T-helper 9 cell (primary cell): ENCODE measurements at places on chromosomes 1 and 21.

DNA sequence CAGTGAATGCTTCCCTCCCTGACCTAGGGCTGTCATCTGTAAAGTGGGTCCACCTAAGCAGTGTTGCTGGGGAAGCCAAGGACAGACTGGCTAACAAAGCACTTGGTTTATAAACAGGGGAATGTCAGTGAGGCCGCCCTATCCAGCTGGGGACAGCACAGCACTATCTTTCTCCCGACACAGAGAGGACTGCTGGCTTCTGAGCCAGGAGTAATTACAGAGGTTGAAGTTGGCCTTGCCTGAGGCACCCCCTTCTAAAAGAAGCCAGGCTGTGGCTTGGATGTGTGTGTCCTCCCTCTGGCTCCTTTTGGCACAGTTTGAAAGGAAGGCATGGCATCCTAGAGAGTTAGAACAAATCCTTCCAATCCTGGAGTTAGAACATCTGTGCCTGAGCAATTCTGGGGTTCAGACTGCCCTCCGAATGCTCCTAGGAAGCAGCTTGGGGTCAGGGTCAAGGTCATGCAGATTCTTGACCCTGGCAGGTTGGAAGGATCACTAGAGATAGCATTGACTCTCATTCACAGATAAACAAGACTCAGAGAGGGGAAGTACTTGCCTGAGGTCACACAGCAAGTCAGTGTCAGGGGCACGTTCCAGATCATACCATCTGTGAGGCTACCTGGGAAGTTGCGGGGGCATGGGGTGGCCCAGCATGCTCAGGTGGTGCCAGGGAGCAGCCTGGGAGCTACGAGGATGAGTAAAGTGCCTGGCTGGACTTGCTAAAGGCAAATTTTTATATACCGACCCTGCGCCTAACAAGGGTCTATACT lies 1.3 kb upstream of the LDLRAP1 start:
- no peak for DNase-seq

DNA sequence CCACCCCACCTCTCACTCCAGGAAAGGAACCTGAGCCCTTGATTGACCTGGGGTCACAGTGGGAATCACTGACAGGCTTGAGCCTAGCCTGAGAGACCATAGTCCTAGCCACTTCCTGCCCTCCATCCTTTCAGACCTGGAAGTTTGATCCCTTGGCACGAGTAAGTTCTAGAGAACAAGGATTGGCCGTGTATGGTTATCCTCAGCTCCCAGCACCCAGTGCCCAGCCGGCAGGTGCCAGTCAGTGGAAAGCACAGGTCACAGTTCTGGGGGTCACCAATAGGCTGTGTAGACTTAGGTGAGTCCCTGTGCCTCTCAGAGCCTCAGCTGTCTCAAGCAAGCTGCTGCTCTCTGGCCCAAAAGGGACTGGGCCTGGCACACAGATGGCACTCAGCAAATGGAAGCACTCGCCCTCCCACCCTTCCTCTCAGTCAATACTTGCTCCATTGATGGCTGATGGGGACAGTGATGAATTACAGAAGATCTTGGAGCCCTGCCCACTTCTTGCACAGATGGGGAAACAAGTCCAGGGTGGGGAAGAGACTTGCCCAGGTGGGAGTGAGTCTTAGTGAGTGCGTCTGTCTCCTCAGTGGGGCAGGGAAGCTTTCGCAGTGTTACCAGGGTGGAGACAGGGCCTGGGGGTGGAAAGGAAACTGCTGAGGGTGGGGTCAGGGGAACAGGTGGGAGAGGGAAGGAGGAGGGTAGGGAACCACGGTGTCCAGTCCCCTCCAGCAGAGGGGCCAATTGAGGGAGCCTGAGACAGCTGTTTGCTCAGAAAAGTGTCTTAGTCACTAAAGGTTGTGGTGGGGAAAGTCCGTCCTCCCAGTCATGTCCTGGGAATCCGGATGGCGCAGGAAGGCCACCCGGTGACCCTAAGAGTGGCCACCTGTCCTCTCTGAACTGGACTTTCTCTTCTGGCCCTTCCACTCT lies 2.6 kb upstream of the KCNQ4 start:
- no peak for DNase-seq

- DNase-seq = no peak
Observed at GRCh38 chr1:27968692-27969091, 8.9 kb downstream of the XKR8 start.

DNA sequence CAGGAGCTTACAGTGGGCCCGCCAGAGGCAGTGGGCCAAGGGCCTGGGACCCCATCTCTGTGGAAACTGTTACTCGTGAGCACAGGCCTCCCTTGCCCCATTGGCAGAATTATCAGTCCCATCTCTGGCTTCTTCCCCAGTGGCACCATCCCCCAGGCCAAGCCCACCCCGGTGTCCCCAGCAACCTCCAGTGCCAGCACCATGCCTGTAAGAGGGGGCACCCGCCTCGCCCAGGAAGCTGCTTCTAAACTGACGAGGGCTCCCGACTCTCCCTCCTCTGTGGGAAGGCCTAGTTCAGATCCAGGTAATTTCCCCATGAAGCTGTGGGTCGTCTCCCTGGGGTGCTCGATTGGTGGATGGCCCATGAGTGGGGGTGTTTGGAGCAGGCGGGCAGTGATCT lies 46.8 kb downstream of the TNFRSF8 start:
- DNase-seq = no peak

DNA sequence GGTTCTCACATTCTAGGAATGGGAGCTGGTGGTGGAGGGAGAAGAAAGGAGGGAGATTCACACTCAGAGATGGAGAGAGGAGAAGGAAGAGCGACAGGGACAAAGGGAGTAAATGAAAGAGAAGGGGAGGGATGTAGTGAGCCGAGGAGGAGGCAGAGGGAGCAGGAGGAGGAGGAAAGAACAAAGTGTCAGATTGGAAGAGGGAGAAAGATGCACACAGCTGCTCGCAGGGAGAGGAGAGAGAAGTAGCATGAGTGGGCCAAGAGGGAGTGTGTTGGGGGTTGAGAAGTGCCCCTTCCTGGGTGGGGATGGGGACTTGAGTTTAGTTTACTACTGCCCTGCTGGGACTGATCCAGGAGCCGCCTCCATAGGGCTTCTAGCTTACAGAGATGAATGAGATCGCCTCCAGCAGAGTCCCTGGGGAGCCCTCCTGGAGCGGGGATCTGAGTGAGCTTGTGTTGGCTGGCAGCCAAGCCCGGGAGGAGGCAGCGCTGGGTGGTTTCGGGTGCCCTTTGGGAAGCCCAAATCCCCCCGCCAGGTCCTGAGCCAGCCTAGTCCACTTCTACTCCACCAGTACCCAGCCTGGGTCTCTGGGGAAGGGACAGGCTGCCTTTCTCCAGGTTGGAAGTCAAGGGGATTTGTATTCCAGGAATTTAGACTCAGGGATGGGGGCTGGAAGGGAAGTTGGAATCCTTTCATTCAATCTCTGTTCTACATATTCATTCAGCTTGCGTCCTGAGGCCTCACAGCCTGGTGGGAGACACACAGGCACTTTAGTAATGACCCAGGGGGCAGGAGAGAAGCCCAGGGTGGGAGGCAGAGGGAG lies 20.9 kb downstream of the PTPRU start:
- DNase-seq = no peak

- DNase-seq = no peak
Observed at GRCh38 chr21:32426592-32427051, 14.1 kb downstream of the EVA1C start.

- DNase-seq = no peak
Observed at GRCh38 chr1:55695151-55695550, 480.0 kb upstream of the USP24 start.

GRCh38 chr1:223345720-223346119 lies 18.3 kb downstream of the SUSD4 start:
- no peak for DNase-seq

- DNase-seq = no peak
Observed at GRCh38 chr1:220791956-220792355, 5.2 kb downstream of the MTARC1 start.

DNA sequence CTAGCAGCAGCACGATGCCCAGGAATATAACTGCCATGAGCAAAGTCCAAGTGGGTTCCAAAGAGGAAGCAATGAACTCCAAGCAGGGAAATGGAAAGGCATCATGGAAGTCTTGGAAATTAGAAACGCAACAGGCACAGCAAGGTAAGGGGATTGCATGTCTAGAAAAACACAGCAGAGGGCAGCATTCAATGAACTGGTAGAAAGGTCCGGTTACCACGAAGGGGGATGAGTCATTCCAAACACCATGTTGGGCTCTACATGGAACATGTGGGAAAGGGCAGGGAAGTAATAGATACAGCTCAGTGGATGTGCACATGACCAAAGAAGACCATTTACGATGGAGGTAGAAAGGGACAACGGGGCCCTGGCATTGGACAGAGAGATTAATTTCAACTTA lies 36.4 kb downstream of the RXRG start:
- no peak for DNase-seq

- no peak for DNase-seq
Observed at GRCh38 chr1:15151377-15151806, 2.2 kb upstream of the TMEM51 start.

- peak; percentile 65 for DNase-seq
Observed at GRCh38 chr1:25642574-25643108, 26.1 kb downstream of the MAN1C1 start.

DNA sequence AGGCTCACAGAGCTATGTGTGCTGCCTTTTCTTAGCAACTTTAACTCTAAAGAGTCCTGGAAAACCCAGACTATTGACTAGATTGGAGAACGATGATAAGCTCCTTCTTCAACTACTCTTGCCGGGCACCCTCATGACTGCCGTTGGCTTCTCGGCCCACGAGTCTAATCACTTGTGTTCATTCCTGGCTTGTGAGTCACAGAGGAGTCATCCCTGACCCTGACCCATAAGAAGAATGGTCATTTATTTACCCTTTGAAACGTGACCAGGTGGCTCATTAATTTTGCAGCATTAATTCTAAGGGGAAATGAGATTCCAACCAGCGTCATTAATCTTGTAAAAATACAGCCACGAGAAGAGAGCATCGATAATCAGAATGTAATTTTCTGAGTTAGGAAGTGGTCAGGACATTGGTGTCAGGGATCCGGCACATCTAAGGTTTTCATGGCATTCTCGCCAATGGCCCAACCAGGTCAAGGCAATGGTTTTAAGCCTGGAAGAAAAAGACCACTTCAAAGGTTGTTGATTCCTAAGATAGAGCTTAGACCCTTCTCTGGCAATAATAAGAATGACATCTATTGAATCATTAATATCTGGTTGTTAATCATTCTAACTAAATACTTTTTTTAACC lies 183.6 kb upstream of the RUNX1 start:
- no peak for DNase-seq

GRCh38 chr1:47696737-47697441 lies 259.0 kb downstream of the FOXD2 start:
- DNase-seq = no peak

DNA sequence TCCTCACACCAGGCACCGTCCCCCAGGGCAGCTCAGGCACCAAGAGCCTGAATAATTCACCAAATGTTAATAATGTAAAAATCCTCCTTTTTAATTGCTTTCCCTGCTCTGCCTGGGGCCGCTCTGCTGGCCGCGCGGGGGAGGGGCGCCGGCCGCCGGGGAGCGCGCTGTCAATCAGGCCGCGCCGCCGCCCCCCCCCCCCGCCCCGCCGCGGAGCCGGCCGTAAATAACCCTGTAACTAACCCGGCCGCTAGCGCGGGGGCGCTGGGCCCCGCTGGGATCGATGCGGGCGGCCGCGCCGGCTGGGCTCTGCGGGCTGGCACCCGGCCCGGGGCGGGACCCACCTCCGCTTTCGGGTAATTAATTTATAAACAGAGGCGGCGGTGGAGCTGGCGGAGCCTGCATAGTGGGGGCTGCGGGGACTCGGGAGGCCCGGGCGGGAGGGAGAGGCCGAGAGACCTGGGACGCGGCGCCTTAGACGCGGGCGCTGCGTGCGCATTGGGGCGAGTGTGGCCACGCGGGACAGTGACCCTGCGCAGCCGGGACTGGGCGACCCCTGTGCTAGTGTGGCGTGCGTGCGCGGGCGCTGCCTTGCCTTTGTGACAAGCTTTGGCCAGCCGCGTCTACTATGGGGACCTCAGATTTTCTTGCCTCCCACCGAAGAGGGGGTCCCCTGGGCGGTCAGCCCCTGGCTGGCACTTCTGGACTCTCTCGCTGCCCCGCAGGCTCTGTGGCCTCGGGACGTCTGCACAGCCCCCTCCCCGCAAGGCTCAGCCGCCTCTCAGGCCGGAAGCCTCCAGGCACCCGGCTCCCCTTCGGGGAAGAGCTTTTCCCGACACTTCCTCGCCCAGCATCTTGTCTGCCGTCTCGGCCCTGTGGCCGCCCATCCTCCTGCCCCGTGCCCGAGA lies 16.6 kb downstream of the SAMD11 start:
- no peak for DNase-seq

DNA sequence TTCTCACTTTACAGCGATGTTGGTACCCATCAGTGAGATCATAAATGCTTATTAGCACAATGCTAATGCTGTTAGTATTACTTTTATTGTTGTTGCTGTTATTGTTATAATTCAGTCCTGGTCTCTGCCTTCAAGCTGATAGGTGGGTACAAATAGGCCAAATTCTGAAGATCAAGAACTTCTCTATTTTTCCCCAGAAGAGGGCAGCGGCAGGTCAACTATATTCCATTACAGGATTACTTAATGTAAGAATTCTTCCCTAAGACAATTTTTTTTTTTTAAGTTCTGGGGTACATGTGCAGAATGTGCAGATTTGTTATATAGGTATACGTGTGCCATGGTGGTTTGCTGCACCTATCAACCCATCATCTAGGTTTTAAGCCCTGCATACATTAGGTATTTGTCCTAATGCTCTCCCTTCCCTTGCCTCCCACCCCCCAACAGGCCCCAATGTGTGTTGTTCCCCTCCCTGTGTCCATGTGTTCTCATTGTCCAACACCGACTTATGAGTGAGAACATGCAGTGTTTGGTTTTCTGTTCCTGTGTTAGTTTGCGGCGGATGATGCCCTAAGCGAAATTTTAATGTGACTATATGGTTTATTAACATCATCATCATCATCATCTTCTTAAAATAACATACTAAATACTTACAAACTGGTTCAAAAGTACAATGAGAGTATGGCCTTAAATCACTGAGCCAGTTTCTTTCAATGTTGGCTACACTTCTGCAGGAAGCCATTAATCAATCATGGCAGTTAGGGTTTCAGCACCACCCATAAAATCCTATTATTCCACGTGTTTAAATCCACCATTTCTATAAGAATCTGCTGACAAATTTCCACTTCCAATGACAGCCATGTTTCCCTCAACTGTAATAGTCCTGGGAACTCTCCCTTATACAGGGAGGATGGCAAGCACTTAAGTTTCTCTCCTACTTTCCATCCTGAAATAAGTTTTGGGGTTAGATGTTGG lies 19.2 kb downstream of the SLC19A2 start:
- DNase-seq = no peak

DNA sequence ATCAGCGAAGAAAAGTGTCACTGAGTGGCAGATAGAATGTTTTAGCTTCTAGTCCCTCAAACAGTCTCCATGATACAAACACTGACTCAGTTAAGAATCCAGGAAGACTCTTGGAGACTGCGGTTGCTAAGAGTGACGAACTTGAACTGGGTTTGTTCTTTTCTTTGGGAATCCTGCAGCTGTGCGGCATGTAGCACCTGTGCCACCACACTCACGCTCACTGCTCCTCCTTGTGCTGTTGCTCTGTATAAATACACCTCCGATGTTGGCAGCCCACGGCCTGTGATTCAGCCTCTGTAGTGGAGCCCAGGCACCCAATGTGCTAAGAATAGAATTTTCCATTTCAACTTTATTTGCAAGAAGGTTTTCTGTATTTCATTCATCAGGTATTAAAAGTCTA lies 5.5 kb upstream of the PPIE start:
- no peak for DNase-seq
